ENCODE measurements at places on chromosomes 5 and 9.
A peak's percentile ranks its signal among the peaks of the same experiment; 100 is the strongest.

- no peaks in the 10 kb centered on the region for H3K36me3 ChIP-seq
- no peak overlapping the region for H3K4me3 ChIP-seq
- peaks cover 11% of the 10 kb centered on the region for H3K4me1 ChIP-seq
- H3K27ac ChIP-seq, result no peak overlapping the region
- DNase-seq, result peak; percentile 79
These were observed 45.7 kb downstream of the SLC46A2 start for GRCh38 chr9:112844771-112845542.

- no peaks in the 10 kb centered on the region for H3K36me3 ChIP-seq
- H3K27ac ChIP-seq, result no peak overlapping the region
- DNase-seq, result no peak
- H3K4me3 ChIP-seq, result no peak overlapping the region
- H3K4me1 ChIP-seq, result peaks cover 9% of the 10 kb centered on the region
These were observed 40.5 kb upstream of the MYO10 start for GRCh38 chr5:16976625-16977008.

- no peak overlapping the region for H3K27ac ChIP-seq
- no peaks in the 10 kb centered on the region for H3K36me3 ChIP-seq
- no peak overlapping the region for H3K4me3 ChIP-seq
These were observed 165.3 kb downstream of the GAPVD1 start for GRCh38 chr9:125426926-125427325.

DNA sequence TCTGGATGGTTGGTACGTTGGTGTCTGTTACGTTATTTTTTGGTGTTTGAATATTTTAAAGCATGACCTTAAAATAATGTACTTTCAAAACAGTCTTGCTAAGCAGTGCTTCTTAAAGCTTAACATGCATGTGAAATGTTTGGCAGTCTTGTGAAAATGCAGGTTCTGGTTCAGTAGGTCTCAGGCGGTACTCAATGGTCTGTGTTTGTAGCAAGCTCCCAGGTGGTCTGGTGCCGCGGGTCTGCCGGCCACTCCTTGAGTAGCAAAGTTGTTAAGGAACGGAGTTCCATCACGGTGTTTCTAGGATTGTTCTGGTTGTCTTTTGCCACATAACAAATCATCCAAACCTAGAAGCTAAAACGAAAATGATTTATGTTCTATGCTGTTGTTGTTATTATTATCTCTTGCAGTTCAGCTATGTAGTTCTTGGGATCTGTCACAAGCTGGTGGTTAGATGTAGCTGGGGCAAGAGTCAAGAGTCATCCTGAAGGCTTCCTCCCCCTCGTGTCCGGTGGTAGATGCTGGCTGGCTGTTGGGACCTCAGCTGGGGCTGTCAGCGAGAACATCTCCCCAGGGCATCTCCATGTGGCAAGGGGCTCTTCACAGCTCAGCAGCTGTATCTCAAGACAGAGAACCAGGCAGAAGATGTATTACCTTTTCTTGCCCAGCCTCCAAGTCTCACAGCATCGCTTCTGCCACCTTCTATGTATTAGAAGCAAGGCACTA is 186.8 kb downstream of the PALM2AKAP2 start:
- H3K4me3 ChIP-seq, result no peak overlapping the region
- no peaks in the 10 kb centered on the region for H3K4me1 ChIP-seq
- H3K27ac ChIP-seq, result no peak overlapping the region
- H3K27me3 ChIP-seq, result peaks cover 17% of the 10 kb centered on the region

- H3K36me3 ChIP-seq, result peaks cover 20% of the 10 kb centered on the region
- peaks cover 87% of the 10 kb centered on the region for H3K27me3 ChIP-seq
- H3K4me3 ChIP-seq, result no peak overlapping the region
- peaks cover 20% of the 10 kb centered on the region for H3K4me1 ChIP-seq
These were observed 3.3 kb upstream of the NKD2 start for GRCh38 chr5:1005249-1005851.

DNA sequence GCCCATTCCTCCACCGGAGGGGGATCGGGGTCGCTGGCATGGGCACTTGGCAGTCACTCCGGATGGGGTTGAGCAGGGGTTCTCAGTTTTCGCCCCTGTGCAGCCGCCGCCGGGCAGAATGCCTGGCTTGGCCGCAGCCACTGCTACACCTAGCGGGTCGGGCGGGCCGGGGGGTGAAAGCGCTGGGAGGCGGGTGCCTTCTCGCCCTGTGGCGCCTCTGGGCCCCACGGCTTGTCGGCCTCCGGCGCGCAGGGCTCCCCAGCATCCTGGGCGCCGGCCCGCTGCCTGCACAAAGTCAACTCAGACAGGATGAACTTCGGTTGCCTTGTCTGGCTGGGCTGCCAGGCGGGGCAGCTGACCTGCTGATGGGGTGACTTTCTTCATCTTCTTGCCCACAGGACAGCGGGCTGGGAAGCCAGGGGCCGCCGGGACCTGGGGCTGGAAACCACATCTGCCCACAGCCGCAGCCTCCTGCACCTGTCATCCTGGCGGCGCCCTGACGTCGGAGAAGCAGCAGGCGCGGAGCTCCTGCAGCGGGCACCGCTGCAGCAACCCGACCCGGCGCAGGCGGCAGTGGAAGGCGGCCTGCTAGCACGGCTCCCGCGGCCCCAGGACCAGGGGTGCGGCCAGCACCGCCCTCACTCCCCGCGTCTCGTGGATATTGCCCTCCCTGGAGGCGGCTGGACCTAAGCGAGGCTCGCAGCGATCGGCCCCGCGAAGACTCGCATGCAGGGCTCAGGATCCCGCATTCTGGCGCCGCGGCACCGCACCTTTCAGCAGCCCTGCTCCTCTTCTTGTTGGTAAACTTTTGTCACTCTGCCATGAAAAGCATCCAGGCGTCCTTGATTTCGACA is 1.3 kb upstream of the ANKRD18A start:
- no peaks in the 10 kb centered on the region for H3K27me3 ChIP-seq
- peak overlapping the region; percentile 44 for H3K27ac ChIP-seq
- peaks cover 26% of the 10 kb centered on the region for H3K36me3 ChIP-seq
- H3K4me3 ChIP-seq, result peak overlapping the region; percentile 77
- peaks cover 11% of the 10 kb centered on the region for H3K4me1 ChIP-seq

- DNase-seq, result peak; percentile 51
- H3K27ac ChIP-seq, result peak overlapping the region; percentile 70
- H3K4me1 ChIP-seq, result no peaks in the 10 kb centered on the region
- H3K27me3 ChIP-seq, result no peaks in the 10 kb centered on the region
These were observed 1111.8 kb downstream of the TAF11L14 start for GRCh38 chr5:18745988-18746615.

GRCh38 chr9:106773750-106774149 is 89.2 kb upstream of the ZNF462 start:
- H3K27me3 ChIP-seq, result peaks cover 12% of the 10 kb centered on the region
- H3K36me3 ChIP-seq, result no peaks in the 10 kb centered on the region
- no peak for DNase-seq
- no peaks in the 10 kb centered on the region for H3K4me1 ChIP-seq

DNA sequence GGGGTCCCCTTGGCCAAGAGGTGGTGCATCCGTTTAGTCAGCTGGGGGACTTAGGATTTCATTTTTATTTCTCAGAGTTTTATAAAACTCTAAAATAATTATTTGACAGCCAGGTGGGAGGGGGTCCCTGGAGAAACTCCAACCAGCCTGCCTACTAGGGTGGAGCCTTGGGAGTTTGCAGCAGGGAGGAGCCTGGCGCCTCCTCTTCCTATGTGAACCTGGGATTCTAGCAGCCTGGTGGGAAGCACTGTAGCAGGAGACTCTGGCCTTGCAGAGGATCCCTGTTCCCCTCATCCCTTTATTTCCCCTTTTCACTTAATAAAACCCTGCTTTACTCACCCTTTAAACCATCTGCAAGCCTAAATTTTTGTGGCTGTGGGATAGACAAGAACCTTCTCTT is 50.8 kb downstream of the FXN start:
- no peaks in the 10 kb centered on the region for H3K36me3 ChIP-seq
- no peaks in the 10 kb centered on the region for H3K27me3 ChIP-seq
- peaks cover 36% of the 10 kb centered on the region for H3K4me1 ChIP-seq
- no peak for DNase-seq
- no peak overlapping the region for H3K27ac ChIP-seq
- H3K4me3 ChIP-seq, result no peak overlapping the region

DNA sequence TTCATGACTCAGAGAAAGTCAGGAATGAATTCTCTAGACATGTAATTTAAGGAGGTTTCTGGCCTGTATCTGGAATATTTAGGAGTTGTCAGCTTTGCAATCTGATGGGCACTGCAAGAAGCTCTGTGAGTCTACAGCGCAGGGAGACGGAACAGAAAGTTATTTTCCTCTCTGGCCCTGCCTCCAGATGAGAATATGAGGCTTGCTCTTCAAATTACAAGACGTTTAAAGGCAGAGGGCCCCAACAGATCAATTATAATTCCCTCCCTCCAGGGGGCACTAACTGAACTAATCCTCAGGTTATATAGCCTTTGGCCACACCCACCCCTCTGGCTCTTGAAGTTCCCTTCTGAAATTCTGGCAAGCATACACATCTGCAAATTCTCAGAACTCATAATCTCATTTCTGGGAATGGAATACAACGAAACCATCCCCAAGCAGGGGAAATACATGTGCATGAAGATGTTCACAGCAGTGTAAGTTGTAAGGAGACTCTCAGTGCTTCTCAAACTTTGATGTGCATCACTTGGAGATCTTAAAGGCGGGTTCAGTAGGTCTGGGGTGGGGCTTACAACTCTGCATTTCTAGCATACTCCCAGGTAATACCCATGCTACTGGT is 307.6 kb downstream of the CWC27 start:
- no peaks in the 10 kb centered on the region for H3K36me3 ChIP-seq
- no peak overlapping the region for H3K27ac ChIP-seq
- H3K4me3 ChIP-seq, result no peak overlapping the region
- H3K27me3 ChIP-seq, result peaks cover 12% of the 10 kb centered on the region
- DNase-seq, result peak; percentile 52
- no peaks in the 10 kb centered on the region for H3K4me1 ChIP-seq

GRCh38 chr5:42026446-42026845 is 101.4 kb downstream of the FBXO4 start:
- H3K4me1 ChIP-seq, result no peaks in the 10 kb centered on the region
- no peak overlapping the region for H3K4me3 ChIP-seq
- H3K27me3 ChIP-seq, result peaks cover 26% of the 10 kb centered on the region
- no peak overlapping the region for H3K27ac ChIP-seq

DNA sequence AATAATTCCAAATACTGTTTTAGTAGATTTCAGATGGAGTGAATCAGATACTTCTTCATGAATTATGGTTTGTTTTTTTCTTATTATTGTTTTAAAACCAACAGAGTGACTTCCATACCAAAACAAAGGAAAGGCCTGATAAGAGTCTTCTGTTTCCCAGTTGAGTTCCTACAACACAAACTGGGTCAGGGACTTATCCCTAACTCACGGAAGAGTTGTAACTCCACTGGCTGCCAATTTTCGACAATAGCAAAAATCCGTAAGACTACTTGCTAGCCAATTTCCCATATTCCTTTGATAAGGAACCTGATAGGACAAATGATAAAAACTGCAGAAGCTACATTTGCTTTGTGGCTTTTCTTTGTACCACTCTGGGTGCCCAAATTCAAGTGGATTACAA is 219.2 kb downstream of the AP3B1 start:
- H3K36me3 ChIP-seq, result no peaks in the 10 kb centered on the region
- no peaks in the 10 kb centered on the region for H3K27me3 ChIP-seq
- DNase-seq, result no peak
- no peak overlapping the region for H3K4me3 ChIP-seq
- peaks cover 20% of the 10 kb centered on the region for H3K4me1 ChIP-seq
- no peak overlapping the region for H3K27ac ChIP-seq

- no peak overlapping the region for H3K27ac ChIP-seq
- DNase-seq, result no peak
- no peaks in the 10 kb centered on the region for H3K27me3 ChIP-seq
- peak overlapping the region; percentile 73 for H3K4me3 ChIP-seq
- H3K36me3 ChIP-seq, result peaks cover 24% of the 10 kb centered on the region
These were observed 486 bp downstream of the NPDC1 start for GRCh38 chr9:137045294-137046087.

- H3K36me3 ChIP-seq, result no peaks in the 10 kb centered on the region
- H3K27me3 ChIP-seq, result no peaks in the 10 kb centered on the region
- no peak overlapping the region for H3K4me3 ChIP-seq
- no peak overlapping the region for H3K27ac ChIP-seq
- peaks cover 5% of the 10 kb centered on the region for H3K4me1 ChIP-seq
These were observed 21.2 kb downstream of the S1PR3 start for GRCh38 chr9:89012294-89013042.

DNA sequence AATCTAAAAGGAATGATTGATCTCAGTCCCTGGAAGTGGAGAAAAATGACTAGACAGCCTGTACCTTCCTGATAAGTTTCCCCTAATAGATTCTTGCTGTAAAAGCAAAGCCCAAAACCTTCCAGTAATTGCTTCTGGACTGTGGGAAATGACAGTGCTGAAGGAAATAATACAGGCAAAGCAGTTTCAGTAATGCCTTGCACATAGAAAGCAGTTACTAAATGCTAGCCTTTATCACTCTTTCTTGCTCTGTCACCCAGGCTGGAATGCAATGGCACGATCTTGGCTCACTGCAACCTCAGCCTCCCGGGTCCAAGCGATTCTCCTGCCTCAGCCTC is 50.3 kb downstream of the MAP1B start:
- H3K4me1 ChIP-seq, result no peaks in the 10 kb centered on the region
- no peak overlapping the region for H3K4me3 ChIP-seq
- H3K27me3 ChIP-seq, result no peaks in the 10 kb centered on the region
- H3K36me3 ChIP-seq, result peaks cover 5% of the 10 kb centered on the region
- DNase-seq, result no peak
- H3K27ac ChIP-seq, result no peak overlapping the region

GRCh38 chr5:176413255-176413565 is 3.1 kb downstream of the CLTB start:
- DNase-seq, result no peak
- H3K27me3 ChIP-seq, result no peaks in the 10 kb centered on the region
- peaks cover 40% of the 10 kb centered on the region for H3K36me3 ChIP-seq
- no peak overlapping the region for H3K4me3 ChIP-seq
- H3K27ac ChIP-seq, result no peak overlapping the region

DNA sequence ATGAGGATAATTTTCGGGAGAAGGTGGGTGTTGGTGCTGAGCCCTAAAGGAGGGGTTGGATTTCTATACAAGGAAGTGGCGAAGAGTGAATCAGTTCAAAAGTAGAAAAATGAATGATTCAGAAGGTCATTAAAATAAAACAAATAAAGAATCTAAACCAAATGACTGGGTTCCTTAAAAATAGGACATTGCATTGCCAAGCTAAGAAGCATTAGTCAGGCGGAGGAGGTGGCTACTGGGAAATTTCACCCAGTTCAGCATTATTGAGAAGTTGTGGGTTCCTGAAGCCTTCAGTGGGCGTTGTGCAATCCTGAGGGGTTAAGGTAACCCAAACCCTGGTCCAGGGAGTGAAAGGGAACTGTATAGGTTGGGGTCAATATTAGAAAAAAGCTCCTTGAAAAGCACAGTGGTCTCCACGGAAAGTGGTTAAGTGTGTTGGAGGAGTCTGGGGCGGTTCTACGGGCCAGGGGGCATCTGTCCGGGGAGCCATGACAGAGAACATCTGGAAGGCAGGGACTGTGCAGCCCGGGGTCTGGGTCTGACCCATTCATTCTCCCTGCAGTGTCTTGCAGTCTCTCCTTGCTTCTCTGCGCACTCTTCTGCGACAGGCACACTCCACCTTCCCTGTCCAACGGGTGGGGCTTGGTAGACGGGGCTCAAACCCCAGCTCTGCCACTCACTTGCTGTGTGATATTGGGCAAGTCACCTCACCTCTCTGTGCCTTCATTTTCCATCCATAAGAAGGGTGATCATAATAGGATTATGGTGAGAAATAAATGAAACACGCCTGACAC is 27.6 kb upstream of the DUSP1 start:
- peaks cover 61% of the 10 kb centered on the region for H3K4me1 ChIP-seq
- peak overlapping the region; percentile 69 for H3K27ac ChIP-seq
- peaks cover 17% of the 10 kb centered on the region for H3K36me3 ChIP-seq
- DNase-seq, result no peak
- no peaks in the 10 kb centered on the region for H3K27me3 ChIP-seq
